ENCODE measurements at places on chromosomes 3 and 15.

DNA sequence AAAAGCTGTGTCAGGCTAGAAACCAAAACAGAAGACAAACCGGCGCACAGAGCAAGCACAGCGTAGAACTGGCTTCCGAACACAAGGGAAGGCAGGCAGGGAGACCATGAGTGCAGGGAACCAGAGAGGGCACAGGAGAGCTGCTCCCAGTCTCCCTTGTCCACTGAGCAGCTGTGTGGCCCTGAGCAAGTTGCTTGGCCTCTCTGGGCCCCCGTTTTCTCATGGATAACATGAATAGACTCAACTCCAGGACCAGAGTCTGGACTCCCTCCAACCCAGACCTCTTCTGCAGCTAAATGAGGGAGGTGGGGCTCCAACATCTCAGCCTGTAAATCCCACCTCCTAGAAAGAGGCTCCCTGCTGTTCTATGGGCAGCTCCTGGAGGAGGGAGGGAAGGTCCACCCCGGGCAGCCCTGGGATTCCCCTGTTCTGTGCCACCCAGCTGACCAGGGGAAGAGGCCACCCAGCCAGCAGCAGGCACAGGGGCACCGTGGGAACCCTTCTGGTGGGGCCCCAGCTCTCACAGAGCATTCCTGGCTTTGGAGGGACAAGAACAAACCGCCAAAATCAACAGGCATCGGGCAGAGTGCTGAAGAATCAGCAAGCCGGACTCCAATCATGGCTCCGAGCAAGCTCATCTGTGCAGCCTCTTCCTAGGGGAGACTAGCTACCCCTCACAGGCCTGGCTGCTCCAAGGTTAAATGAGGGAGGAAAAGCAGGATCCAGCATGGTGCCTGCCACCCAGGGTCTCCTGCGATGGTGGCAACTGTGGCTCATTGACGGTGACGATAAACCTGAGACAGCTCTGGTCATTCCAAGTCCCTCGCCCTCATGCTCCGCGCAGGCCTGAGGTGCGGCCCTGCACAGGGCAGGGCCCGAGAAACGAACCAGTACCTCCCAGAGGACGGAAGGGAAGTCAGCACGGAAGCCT lies 15.1 kb downstream of the XXYLT1 start:
- no peak for DNase-seq

DNA sequence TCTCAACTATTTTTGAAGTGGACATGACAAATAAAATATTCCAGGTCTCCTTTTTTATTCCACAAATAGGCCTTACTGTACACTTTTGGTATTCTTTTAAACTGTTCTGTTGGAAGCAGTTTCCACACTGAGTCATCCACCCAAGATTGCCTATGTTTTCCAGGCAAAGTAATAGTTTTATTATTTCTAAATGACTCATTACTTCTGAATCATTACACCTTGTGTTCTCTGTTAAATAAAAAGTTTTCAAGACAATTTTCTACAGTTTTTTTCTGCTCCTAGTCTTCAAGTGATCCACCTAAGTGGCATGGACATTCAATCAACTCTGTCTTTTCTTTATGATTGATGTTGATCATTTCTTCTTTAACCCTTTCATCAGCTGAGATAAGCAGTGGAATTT lies 26.5 kb downstream of the PPP2R3A start:
- peak; percentile 4 for DNase-seq

DNA sequence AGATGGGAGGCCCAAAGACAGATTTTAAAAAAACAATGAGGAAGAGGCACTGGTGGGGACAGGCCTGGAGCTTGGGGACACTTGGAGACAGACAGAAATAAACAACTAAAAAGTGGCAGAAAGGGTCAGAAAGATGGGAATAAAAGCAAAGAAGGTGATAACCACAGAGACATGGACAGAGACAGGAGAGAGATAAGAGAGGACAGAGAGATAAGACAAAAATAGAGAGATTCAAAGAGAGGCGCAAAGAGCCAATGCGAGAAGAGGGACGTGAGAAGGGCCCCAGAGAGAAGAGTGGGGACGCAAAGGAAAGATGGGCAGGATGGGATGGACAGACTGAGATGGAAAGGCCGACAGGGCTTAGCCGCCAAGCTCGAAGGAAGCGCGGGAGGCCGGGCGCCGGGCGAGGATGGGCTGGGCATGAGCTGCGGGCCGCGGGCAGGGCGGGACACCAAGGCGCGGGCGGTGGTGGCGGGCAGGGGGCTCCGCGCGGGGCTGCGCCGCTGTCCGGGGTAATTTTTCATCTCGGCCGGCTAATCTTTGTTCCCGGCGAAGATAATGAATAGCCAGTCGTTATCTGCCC lies 3.1 kb upstream of the GATA2 start:
- DNase-seq, result no peak

DNA sequence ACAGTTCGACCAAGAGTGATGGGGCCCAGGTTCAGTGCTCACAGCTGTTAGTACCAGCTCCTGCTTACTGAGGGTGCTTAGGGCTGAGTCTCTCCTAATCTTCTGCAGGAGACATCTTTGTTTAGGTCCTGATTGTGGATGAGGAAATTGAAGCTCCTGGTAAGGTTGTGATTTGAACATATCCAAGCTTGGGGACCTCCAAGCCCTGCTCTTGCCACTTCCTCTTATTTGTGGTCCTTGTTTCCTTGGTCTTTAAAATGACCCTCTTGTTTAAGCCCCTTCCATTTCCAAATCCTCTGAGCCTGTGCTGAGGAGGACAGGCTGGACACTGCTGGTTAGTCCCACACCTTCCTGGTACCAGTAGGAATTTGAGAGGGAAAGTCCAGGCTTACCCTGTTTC lies 87.0 kb downstream of the EEFSEC start:
- DNase-seq, result no peak

GRCh38 chr15:42728560-42728959 lies 8.4 kb downstream of the CDAN1 start:
- DNase-seq, result no peak

- DNase-seq, result no peak
These were observed 39.5 kb upstream of the TSEN2 start for GRCh38 chr3:12444582-12445471.

- DNase-seq, result no peak
These were observed 603 bp downstream of the SLC7A14 start for GRCh38 chr3:170585008-170585936.

- DNase-seq, result no peak
These were observed 108.1 kb upstream of the TPM1 start for GRCh38 chr15:62934236-62934971.

- DNase-seq, result no peak
These were observed 24.8 kb downstream of the IL16 start for GRCh38 chr15:81221449-81221848.

DNA sequence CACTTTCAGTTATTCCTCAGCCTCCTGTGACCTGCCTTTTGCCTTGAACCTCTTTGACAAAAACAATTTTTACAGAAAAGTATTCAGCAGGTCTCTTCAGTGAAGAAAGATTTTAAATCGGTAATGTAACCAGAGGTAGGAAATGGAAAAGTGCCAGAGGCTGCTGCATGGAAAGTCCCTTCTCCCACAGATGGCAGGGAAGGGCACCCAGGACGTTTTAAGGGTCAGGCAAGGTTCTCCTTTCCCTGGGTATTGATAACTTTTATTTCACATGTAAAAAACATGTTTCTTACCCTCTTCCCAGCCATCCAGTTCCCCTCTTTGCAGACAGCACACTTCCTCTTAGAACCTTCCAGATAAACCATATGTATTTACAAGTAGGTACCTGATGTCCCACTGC lies 185.6 kb downstream of the OR4M2 start:
- no peak for DNase-seq

DNA sequence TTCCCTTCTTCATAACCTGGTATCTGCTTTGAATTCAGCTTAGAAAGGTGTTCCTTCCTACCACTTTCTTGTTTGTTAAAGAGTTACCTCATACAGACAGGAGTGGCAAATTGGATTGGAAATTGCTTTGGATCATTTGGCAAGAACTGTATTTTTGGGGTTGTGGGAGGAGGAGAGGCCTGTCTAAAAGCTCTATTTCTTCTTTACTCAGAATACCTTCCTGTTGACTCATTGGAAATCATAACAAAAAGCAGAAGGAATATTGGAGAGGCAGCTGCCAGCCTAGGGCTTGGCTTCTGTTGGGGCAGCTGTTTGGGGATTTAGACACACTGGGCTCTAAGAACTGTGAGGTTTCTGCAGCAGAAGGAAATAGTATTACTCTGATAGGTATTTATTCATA lies 14.2 kb downstream of the IQGAP1 start:
- no peak for DNase-seq

DNA sequence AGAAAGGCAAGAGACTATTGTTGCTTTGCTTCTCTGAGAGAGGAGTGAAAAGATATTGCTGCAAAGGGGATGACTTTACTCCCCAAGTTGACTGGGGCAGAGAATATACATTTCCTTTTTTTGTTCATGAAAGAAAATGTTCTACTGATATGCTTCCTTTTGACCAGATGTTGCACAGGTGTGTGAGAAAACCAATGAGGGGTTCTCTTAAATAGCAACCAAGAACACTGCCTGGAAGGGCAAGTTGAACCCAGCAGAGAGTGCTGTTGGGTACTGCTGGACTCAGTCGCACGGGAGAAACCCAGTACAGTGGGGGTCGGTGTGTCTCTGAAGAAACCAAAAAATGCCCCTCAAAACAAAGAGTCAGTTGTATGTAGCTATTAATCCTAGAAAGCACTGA lies 101.2 kb downstream of the CHST2 start:
- no peak for DNase-seq

GRCh38 chr3:140285380-140285779 lies 350.4 kb downstream of the CLSTN2 start:
- no peak for DNase-seq

GRCh38 chr3:156685752-156686151 lies 11.4 kb downstream of the TIPARP start:
- DNase-seq, result no peak

GRCh38 chr3:12347301-12347700 lies 58.4 kb downstream of the PPARG start:
- no peak for DNase-seq

- DNase-seq, result no peak
These were observed 9.1 kb downstream of the SEMA6D start for GRCh38 chr15:47726399-47726823.

GRCh38 chr3:145815707-145816413 lies 345.1 kb downstream of the PLOD2 start:
- no peak for DNase-seq

DNA sequence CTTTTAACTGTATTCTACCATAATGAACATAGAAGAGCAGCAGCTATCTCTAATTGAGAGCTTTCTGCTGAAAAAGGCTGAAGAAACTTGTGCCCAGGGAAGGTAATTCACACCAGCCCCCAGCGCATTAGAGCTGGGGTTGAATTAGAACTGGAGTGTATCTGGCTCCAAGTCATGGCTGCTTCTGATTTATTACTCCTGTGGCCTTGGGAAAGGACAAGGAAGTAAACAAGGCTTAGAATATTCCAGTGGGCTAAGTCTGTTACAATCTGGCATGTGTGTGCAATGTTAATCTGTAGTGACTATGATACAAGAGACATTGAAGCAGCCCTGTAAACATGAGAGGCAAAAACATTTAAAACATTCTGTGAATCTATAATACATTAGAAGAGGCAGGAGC lies 18.1 kb downstream of the CPA3 start:
- DNase-seq, result no peak

- DNase-seq, result no peak
These were observed 229.1 kb upstream of the IGF1R start for GRCh38 chr15:98419173-98419780.

GRCh38 chr3:177197727-177198460 lies 612 bp upstream of the TBL1XR1 start:
- DNase-seq, result peak; percentile 27
